Left ventricle myocardium inferior (tissue), 1 donor: ENCODE measurements at places on chromosomes 12 and 14.

DNA sequence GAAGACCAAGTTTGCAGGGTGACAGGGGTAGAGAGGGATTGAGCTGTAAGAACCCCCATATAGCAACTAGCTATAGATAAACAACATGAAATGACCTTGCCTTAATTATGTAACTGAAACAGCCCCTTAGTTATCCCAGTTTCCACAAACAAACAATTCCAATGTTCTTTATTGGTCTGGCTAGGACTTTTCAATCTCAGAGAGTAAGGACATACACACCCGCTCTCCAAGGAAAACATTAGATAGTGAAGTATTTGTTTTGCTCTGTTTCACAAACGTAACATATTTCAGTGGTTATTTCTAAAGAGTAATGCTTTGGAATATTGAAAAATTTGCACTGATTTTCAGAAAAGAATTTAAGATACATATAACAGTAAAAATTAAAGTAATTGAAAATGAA lies 51.6 kb upstream of the GTF2A1 start:
- no peak for DNase-seq

DNA sequence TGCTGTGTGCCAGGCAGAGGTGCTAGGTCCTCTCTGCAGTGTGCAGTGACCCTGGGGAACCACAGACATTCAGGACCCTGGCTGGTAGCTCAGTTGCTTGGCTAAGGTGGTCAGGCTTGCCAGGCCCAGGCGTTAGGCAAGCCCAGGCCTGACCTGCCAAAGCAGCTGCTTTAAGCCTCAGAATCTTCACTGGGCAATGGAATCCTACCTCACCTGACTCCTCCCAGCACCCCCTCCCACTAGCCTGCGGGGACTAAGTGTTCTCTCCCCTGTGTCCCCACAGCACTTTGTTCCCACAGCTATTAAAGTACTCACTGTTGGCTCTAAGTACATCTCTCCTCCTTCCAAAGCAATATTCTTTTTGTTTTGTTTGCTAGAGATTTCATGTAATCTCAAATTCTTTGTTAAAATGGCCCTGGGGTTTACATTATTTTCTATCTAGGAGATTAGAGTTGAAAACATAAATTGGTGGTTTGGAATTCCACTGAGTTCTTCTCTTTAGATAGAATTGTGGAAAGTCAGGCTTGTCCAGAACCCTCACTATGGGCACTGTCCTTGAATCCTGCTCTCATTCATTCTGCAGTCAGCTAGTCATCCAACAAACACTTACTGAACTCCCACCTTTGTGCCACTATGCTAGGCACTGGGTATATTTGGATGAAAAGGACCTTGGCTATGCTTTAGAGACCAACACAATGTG lies 44.4 kb downstream of the DGLUCY start:
- DNase-seq: peak; percentile 59

DNA sequence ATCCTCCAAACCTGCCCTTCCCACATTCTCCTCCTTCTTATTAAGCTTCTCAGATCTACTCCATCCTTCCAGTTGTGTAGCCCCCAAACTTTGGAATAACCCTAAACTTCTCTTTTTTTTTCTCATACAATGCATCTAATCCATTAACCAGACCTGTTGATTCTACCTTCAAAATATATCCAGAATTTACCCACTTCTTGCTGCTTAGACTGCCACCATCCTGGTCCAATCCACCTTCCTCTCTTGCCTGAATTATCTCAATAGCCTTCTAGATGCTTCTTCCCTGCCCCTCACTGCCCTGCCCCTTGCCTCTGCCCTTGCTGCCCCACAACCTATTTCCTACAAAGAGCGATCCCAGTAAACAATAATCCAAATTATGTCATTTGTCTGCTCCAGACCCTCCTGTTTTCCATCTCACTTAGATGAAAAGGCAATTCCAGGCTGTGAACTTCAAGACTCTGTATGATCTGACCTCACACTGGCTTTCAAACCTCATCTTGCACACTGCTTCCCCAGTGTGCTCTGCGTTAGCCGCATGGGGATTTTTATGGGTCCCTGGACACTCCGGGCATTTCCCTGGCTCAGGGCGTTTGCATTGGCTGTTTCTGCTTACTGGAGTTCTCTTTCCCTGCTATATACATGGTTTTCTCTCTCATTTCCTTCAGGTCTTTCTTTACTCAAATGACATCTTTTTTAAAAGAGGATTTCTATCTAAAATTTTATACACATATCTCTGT lies 42.6 kb upstream of the HIF1A start:
- DNase-seq: no peak

DNA sequence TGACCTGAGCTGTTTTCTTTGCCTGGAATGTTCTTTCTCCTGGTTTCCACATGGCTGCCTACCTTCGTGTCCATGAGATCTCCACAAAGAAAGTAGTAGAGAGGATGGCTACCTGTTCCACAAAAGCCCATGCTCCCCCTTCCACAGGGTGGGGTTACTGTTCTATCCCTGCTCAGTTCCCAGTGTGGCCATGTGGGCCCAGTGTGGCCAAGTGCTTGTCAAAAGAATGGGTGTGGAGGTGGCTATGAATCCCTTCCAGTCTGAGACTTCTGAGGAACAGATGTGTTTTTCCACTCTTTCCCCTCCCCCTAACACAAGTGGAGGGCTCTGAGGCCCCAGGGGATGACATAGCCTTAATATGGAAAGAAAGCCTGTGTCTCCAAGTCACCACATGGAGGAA lies 26.2 kb upstream of the HSP90B1 start:
- DNase-seq: no peak

DNA sequence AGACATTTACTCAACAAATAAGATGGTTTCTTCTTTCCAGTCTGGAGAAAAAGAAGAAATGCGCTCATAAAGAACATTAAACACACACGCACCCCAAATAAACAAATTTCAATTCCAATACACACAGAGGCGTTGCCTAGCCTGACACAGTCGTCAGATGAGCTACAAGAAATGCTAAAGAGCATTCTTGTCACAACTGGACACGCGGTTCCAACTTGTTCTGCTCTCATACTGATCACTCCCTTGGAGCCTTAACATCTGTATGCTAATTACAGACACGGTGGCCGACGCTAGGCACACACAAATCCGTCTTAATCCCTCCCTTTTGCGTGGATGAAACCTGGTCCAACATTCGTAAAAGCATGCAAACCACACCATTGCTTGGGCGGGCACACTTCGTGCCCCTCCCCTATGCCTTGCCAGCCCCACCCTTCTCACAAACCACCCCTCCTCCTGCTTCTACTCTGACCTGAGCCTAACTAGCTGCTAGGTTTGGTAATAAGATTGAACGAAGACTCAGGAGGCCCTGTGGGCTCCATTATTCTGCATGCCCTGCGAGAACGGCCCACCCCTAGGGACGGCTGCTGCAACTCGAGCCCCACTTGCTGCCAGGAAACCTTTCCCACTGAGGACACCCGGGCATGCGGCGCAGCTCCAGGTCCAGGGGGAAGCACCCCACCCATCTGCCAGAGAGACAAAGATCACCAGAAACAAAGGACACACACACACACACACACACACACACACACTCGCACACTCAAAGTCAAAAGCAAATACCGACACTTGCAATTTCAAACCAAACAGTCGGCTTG lies 1.2 kb downstream of the KCNK10 start:
- DNase-seq: no peak
